Glutamatergic neuron (in vitro differentiated cells): ENCODE measurements at places on chromosomes 4 and X. TPM values are rescaled to one million over a fixed set of nuclear protein-coding genes. Genes with fewer than 3 reads are reported as not detected.

GRCh38 chrX:65596270-65597034, 61.9 kb upstream of the LAS1L start:
- H3K27ac ChIP-seq = no peak overlapping the region
- peaks cover 3% of the 10 kb centered on the region for H3K4me1 ChIP-seq
- no peak overlapping the region for H3K4me3 ChIP-seq
- H3K36me3 ChIP-seq = no peaks in the 10 kb centered on the region
- DNase-seq = no peak

DNA sequence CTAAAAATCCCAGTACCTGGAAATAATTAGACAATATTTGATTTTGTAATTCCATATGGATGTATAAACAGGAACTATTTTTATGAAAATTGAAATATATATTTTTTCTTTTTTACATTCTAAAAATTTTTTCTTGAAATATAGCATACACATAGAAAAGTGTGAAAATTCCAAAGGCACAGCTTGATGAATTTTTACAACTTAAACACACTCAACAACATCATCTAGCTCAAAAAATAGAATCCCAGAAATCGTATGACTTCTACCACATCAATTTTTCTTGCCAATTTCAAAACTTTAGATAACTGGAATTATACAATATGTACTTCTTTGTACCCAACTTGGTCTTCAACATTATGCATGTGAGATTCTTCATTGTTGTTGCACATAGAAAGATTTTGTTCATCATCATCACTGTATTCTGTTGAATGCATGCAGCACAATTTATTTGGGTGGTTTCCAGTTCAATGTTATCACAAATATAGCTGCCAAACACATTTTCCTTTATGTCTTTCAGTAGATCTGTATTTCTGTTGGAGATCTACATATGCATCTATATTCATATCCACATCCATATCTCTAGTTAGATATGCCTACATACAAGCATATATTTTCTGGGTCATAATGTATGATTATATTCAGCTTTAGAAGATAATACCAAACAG, 340.7 kb upstream of the SLIT2 start:
- H3K4me3 ChIP-seq = no peak overlapping the region
- H3K4me1 ChIP-seq = no peaks in the 10 kb centered on the region
- no peaks in the 10 kb centered on the region for H3K36me3 ChIP-seq

DNA sequence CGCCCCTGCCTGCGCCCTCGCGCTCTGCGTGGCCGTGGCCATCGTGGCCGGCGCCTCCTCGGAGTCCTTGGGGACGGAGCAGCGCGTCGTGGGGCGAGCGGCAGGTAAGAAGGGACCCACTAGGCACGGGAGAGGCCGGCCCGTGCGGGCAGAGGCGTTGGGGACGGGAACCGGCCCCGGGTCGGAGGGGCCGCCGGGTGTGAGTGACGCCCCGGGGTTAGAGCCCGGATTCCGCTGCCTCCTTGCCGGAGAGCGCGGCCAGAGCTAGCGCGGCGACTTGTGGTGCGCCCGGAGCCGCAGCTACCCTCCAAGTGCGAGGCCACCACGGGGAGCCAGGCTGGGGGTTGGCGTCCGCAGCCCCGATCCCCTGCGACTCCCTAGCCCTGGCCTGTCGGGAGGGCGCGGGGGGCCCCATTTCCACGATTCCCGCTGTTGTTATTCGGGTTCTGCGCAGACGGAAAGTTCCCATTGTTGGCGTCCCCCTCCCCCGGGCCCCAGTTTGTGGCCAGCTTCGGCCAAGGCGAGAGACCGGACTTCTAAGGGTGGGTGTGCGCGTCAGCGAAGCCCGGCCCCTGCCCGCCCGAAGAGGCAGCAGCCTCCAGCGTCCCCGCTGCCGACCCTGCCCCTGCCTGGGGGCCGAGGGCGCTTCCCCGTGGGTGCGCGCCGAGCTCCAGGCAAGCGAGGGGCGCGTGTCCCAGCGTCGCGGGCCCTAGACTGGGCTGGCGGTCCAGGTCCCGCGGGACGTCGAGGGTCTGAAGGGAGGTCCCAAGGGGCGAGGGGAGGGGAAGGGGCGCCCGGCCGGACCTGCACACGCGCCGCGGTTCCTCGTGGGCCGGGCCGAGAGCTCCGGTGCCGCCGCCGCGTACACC, 1.1 kb downstream of the FGFR3 start:
- peaks cover 16% of the 10 kb centered on the region for H3K27me3 ChIP-seq
- H3K36me3 ChIP-seq = no peaks in the 10 kb centered on the region
- no peak for DNase-seq
- H3K4me1 ChIP-seq = no peaks in the 10 kb centered on the region
- no peak overlapping the region for H3K27ac ChIP-seq
- H3K4me3 ChIP-seq = no peak overlapping the region

DNA sequence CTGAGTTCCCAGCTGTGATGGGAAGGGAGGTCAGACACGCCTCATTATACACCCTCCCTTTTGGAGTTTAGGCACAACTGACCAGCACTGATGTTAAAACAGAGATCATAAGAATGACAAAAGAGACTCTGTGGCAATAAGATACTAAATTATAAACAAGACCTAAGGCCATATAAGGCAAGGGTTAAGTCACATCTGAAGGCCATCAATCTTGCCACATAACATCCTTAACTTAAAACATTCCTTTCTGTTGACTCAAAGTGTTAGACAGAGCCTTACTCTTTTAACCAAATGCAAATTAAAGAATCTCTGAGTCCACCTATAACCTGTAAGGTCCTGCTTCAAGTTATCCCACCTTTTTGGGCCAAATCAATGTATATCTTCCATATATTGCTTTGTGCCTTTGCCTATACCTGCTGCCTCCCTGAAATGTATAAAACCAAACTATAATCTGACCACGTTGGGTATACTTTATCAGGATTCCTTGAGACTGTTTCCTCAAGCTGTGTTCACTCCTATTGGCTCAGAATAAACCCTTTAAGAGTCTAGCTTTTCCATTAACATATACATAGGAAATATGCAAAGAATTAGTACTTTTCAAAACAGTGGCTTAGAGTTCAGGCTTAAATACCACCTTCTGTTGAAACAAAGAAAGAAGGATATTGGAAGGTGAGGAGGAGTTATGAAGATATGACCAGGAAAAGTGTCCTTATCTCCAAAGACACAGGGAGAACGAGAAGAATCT, 214.4 kb upstream of the PPP1R2C start:
- no peak for DNase-seq
- H3K27me3 ChIP-seq = peaks cover 2% of the 10 kb centered on the region
- no peak overlapping the region for H3K27ac ChIP-seq
- H3K4me1 ChIP-seq = peaks cover 4% of the 10 kb centered on the region
- no peaks in the 10 kb centered on the region for H3K36me3 ChIP-seq

- no peaks in the 10 kb centered on the region for H3K27me3 ChIP-seq
- no peaks in the 10 kb centered on the region for H3K36me3 ChIP-seq
- no peak overlapping the region for H3K4me3 ChIP-seq
These were observed 743.5 kb upstream of the MAGEB2 start for GRCh38 chrX:29471829-29472228.

GRCh38 chrX:66833426-66833825, 194.5 kb upstream of the EDA2R start:
- DNase-seq = no peak
- no peaks in the 10 kb centered on the region for H3K27me3 ChIP-seq
- no peak overlapping the region for H3K4me3 ChIP-seq
- no peaks in the 10 kb centered on the region for H3K4me1 ChIP-seq
- no peak overlapping the region for H3K27ac ChIP-seq
- H3K36me3 ChIP-seq = no peaks in the 10 kb centered on the region

- no peak overlapping the region for H3K27ac ChIP-seq
- H3K4me3 ChIP-seq = no peak overlapping the region
- no peaks in the 10 kb centered on the region for H3K4me1 ChIP-seq
- DNase-seq = no peak
- H3K27me3 ChIP-seq = no peaks in the 10 kb centered on the region
- H3K36me3 ChIP-seq = no peaks in the 10 kb centered on the region
These were observed 740.0 kb upstream of the IGFBP7 start for GRCh38 chr4:57850141-57850540.

DNA sequence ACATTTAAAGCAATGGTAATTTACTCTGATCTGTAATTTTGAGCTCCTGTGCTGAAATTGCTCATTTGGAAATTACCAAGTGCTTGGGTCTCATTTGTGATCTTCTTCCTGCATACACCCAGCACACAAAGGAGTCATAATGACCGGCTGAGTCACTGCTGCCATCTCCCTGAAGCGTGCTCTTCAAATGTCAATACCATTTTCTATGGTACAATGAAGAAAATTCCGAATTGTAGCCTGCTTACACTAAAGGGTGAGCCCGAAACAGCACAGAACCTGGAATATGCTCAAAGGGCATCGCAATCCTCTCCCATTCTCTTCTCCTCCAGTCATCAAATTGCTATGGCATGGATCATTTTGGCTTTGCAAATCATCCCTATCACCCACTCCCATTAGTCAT, 140.5 kb downstream of the GRIA3 start:
- H3K4me3 ChIP-seq = no peak overlapping the region
- no peaks in the 10 kb centered on the region for H3K4me1 ChIP-seq
- no peak overlapping the region for H3K27ac ChIP-seq
- no peaks in the 10 kb centered on the region for H3K27me3 ChIP-seq
- no peaks in the 10 kb centered on the region for H3K36me3 ChIP-seq
- DNase-seq = no peak

GRCh38 chr4:8588196-8588470, 4.4 kb upstream of the CPZ start:
- no peak overlapping the region for H3K27ac ChIP-seq
- peaks cover 14% of the 10 kb centered on the region for H3K27me3 ChIP-seq
- peaks cover 20% of the 10 kb centered on the region for H3K4me1 ChIP-seq
- no peak overlapping the region for H3K4me3 ChIP-seq
- no peaks in the 10 kb centered on the region for H3K36me3 ChIP-seq

DNA sequence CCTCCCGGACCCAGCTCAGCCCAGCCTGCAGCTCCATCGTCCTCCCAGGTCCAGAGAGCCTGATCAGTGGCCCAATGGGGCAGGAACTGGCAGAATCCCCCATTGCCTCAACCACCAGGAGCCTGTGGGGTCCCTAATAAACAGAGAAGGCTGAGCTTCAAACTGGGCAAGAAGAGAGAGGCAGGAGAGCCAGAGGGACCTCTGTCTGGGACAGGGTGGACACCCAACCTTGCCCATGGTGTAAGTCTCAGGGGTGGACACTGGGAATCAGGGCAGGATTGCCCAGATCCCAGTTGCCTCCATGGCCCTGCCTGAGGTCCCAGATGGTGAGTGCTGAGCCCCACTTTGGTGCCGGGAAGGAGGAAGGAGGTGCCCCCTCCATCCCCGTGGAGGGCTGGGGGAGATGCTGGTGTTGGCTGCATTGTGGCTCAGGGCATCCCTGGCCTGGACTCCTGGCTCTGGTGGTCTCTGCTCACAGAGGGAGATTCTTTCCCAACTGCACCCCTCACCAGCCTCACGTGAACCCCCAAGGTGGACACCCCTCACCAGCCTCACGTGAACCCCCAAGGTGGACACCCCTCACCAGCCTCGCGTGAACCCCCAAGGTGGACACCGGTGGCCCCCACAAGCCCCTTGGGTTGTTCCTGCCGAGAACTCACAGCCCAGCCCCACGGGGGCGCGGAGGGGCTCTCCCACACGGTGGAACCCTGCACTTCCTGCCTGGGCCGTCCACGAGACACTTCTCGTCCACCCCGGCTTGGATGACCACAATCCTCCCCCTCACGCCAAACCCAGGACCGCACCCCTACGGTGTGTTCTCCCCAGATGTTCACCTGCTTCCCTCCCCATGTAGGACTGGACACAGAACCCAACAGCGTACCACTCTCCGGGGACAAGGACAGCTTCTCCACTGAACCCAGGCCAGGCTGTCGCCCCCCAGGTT, 5.4 kb downstream of the CPLX1 start:
- peaks cover 16% of the 10 kb centered on the region for H3K27me3 ChIP-seq
- no peak for DNase-seq
- H3K27ac ChIP-seq = no peak overlapping the region
- peaks cover 8% of the 10 kb centered on the region for H3K36me3 ChIP-seq
- H3K4me1 ChIP-seq = peaks cover 4% of the 10 kb centered on the region
- no peak overlapping the region for H3K4me3 ChIP-seq

GSX2 gene
- total RNA-seq = not detected

SMIM31 gene
- total RNA-seq = not detected

FTHL17 gene
- total RNA-seq = not detected

AMTN gene
- total RNA-seq = not detected
